A549 treated with CpdA at 1 μM for 4 hours (cell line): ENCODE measurements at places on chromosomes 6 and 20. TPM values are rescaled to one million over a fixed set of nuclear protein-coding genes. Genes with fewer than 3 reads are reported as not detected.

The OVOL2 gene
- 0.18 to 0.38 TPM (median 0.22 TPM) in 5 replicates for total RNA-seq

The DEFB121 gene
- not detected in 5 replicates for total RNA-seq

The SCRT2 gene
- not detected in 5 replicates for total RNA-seq

The TMEM200A gene
- total RNA-seq = 0.03 to 0.07 TPM (median 0.07 TPM) in 4 of 5 replicates, not detected in the other

The TMEM170B gene
- 0.73 to 1.0 TPM (median 0.85 TPM) in 5 replicates for total RNA-seq
